Right ventricle myocardium superior (tissue), 1 donor: ENCODE measurements at places on chromosomes 2 and 18. TPM values are rescaled to one million over a fixed set of nuclear protein-coding genes. Genes with fewer than 3 reads are reported as not detected.

Gene EFHD1
- 24.3 TPM for total RNA-seq

Gene CD226
- 0.94 TPM for total RNA-seq

Gene CFAP65
- not detected for total RNA-seq

DNA sequence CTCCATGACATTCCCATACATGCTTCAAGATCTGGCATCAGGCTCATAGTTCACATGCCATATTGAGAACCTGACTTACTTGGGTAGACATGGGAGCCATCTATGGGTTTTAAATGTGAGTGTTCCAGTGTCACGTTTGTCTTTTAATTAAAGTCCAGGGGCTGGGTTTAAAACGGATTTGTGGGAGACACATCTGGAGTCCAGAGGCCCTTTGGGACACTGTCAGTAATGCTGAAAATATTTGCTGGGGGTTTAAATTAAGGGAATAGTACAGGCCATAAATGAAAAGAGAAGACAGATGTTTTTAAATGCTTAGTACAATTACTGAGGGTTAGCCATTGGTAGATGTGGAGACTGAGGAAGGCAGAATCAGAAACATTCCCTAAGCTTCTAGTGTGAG, 478.0 kb downstream of the PID1 start:
- DNase-seq, result no peak

DNA sequence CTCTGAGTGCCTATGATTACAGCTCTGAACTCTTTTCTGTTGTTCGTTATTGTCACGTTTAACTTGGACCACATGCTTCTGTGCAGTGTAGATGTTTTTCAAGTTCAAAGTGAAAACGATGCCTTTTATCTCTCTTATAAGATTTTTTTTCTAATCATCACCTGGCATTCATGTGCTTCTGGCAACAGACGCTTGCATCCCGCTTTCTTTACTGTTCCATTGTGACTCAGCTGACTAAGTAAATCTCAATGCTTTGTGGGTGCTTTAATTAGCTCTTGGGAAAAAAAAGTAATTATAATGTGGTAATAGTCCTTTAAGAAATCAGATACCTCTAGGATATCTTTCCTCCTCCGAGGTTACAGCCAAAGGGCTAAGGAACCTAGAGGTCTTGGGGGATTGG, 31.2 kb upstream of the RMP24 start:
- no peak for DNase-seq

- DNase-seq, result peak; percentile 50
These were observed 308.2 kb downstream of the EN1 start for GRCh38 chr2:118539290-118539689.

- DNase-seq, result no peak
These were observed 55.0 kb upstream of the MCFD2 start for GRCh38 chr2:46970334-46971288.

DNA sequence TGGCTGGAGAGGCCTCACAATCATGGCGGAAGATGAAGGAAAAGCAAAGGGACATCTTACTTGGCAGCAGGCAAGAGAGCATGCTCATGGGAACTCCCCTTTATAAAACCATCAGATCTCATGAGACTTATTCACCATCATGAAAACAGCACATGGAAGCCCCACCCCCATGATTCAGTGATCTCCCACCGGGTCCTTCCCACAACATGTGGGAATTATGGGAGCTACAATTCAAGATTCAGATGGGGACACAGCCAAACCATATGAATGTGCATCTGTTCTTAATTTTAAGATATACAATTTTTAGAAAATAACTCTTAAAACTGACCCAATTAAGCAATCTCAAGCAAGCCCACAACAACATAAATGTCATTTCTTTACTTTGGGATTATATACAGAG, 12.6 kb downstream of the C18orf63 start:
- DNase-seq, result no peak

GRCh38 chr2:58202404-58202803, 38.7 kb downstream of the FANCL start:
- no peak for DNase-seq

GRCh38 chr2:116223912-116224311, 1590.6 kb upstream of the DDX18 start:
- no peak for DNase-seq

GRCh38 chr2:74862020-74862964, 28.4 kb downstream of the HK2 start:
- DNase-seq, result no peak

GRCh38 chr2:25480561-25480960, 138.8 kb upstream of the DNMT3A start:
- DNase-seq, result no peak
